ENCODE measurements at places on chromosomes 3 and 15. TPM values are rescaled to one million over a fixed set of nuclear protein-coding genes. Genes with fewer than 3 reads are reported as not detected.

DNA sequence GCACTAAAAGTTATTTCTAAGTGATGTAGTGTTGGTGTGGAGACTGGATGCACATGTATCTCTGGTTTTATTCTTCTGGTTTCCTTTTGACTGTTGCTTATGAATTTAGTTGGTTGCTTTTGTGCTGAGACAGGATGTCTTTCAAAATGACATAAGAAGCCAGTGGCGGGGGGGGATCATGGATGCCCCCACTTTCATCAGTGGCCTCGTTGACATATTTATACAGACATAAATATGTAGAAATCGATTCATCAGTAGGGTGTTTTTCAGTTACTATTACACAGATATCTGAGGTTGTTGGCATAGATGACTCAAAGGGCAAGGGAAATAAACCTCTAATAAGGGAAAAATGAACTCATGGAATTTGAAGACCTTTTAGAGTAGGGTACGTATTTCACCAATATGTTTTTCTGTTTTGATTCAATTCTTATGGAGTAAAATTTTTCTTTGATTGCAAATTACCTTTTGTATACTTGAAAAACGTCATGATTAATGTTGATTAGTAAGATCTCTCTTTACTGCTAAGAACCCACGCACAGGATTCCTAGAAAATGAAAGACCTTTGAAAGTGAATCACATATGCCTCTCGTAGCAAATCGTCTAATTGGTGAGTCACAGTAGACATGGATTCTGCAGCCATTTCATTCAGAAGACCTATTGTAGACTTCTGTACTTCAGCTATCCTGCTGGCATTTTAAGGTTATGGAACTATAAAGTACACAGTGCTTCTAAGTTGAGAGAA, 97.4 kb upstream of the RBMS3 start:
- DNase-seq = no peak

- DNase-seq = no peak
These were observed 59.6 kb downstream of the UBP1 start for GRCh38 chr3:33380653-33381052.

GRCh38 chr3:11705049-11705448, 61.3 kb upstream of the VGLL4 start:
- no peak for DNase-seq

DNA sequence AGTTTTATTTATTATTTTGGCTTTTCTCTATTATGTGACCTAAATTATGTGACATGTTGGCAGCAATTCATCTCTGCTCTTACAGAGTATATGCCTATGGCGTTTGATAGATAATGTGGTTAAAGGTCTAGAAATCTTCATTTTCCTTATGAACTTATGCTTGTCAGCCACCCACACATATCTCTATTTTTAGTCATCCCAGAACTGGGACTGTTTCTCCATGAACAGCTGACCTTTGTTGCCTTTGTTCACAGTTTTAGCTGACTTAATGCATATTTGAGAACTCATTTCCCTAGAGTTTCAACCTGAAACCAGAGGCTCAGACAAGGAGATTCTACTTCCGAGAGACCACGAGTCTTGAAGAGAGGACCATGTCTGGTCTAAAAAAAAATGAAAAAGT, 176.5 kb downstream of the RAP2B start:
- DNase-seq = no peak

DNA sequence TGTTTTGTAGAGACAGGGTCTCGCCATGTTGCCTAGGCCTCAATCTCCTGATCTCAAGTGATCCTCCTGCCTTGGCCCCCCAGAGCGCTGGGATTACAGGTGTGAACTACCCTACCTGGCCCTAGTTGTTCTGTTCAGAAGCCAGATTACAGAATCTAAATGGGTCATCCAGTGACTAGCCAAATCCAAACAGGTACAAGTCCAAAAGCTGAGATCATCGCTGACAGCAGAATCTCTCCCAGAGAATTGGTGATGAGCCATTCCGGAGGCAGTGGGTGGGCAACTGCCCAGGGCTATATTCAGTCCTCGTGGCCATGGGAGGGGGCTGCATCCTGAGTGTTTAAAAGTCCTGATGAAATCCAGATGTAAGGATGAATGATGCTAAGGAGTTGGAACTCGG, 47.5 kb upstream of the SEMA4B start:
- no peak for DNase-seq

- DNase-seq = peak; percentile 0
These were observed 890 bp upstream of the ADIPOQ start for GRCh38 chr3:186841620-186842019.

DNA sequence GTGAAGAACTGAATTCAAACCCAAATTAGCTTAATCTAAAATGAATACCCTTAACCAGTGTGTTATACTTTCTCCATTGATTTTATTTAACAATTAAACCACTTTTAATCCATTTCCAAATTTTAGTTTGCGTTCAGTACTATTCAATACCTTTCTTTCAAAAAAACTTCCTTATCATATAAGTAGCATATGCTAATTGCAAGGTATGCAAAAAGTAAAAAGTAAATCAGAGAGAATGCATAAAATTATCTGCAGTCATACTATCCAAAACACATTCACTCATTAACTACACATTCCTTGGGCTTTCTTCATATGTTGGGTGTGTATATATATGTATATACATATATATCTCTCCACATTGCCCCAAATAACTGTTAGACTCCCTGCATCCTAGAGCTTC, 208.8 kb downstream of the CADM2 start:
- DNase-seq = no peak

- DNase-seq = no peak
These were observed 83.1 kb upstream of the GADL1 start for GRCh38 chr3:30977592-30977991.

DNA sequence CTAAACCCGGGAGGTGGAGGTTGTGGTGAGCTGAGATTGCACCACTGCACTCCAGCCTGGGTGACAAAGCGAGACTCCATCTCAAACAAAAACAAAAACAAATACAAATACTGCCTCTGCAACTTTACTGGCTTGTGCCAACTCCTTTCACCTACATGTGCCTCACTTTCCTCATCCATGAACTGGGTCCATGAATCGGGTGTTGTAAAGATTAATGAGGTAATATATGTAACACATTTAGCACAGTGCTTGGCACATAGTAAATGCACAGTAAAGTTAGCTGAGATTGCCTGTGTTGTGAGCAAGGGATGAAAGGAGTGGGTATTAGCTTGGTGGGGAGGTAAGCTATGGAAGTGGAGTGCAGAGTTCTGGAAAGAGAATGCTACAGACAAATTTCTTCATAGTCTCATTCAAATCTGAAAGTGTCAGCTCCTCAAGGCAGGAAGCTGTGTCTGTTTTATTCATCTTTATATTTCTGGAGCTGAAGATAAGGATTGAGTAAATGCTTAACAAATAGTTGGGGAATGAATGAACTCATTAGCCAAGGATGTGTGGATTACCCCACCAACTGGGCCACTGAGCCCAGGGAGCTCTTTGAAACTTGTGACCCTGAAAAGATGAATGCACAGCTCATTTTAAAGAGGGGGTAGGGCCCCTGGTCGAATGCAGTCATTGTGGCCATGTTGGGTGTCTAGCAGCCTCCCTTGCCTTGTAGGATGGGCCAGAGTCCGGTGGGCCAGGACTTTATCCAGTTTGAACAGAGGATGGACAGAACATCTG, 7.7 kb upstream of the CDCP1 start:
- no peak for DNase-seq

- no peak for DNase-seq
These were observed 78.2 kb downstream of the FAIM start for GRCh38 chr3:138686771-138687221.

GRCh38 chr15:58549013-58549784, 117.4 kb downstream of the LIPC start:
- DNase-seq = no peak

DNA sequence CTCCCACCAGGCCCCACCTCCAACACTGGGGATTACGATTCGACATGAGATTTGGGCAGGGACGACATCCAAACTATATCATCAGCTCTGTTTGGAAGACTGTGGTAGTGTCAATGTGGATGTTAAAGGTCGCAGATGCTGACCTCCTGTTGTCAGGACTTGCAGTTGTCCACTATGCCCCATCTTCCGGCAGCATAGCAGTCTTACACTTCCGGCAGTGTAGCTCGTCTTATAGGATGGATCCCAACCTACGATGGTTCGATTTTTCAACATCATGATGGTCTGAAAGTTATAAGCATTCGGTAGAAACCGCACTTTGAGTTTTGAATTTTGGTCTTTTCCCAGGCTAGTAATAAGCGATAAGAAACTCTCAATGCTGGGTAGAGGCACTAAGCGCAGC, 20.6 kb downstream of the CLRN1 start:
- DNase-seq = no peak

DNA sequence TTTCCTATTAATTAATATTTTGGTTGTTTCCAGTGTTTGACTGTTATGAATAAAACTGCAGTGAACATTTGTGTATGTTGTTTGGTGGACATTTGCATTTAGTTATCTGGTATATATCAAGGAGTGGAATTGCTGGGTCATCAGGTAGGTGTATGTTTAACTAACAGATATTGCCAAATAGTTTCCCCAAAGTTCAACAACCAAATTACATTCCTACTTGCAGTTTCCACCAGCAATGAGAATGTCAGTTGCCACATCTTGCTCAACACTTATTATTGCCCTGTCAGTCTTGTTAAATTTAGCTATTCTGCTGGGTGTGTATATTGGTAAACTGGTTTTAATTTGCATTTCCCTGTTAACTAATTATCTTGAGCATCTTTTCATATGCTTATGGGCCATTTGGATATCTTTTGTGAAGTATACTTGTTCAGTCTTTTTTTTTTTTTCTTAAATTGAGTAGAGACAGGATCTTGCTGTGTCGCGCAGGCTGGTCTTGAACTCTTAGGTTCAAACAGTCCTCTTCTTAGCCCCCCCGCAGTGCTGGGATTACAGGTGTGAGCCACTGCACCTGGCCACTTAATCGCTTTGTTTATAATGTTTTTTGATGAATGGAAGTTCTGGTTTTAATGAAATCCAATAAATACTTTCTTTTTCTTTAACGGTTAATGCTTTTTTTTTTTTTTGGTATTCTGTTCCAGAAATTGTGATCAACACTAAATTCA, 7.9 kb downstream of the FEM1B start:
- DNase-seq = no peak

The TGM5 gene
- not detected for total RNA-seq

The SERPINI2 gene
- 0.76 TPM for total RNA-seq

The SH3BP5 gene
- 11.2 TPM for total RNA-seq

The DLEC1 gene
- total RNA-seq = 0.09 TPM

The CYP1A2 gene
- not detected for total RNA-seq

All from heart right ventricle (tissue), 16 donors.